MG63 (cell line): ENCODE measurements at places on chromosomes 16 and 17. TPM values are rescaled to one million over a fixed set of nuclear protein-coding genes. Genes with fewer than 3 reads are reported as not detected.
A peak's percentile ranks its signal among the peaks of the same experiment; 100 is the strongest.

The RPH3AL gene
- 0.64 and 2.3 TPM in 2 replicates for total RNA-seq

The C17orf113 gene
- 0.05 TPM in 1 of 2 replicates, not detected in the other for total RNA-seq

- peak; percentile 88 for DNase-seq
Measured at GRCh38 chr17:29591146-29591736, 1.7 kb upstream of the ANKRD13B start.

GRCh38 chr17:31842195-31843069 lies 16.6 kb downstream of the COPRS start:
- peak; percentile 77 for DNase-seq

DNA sequence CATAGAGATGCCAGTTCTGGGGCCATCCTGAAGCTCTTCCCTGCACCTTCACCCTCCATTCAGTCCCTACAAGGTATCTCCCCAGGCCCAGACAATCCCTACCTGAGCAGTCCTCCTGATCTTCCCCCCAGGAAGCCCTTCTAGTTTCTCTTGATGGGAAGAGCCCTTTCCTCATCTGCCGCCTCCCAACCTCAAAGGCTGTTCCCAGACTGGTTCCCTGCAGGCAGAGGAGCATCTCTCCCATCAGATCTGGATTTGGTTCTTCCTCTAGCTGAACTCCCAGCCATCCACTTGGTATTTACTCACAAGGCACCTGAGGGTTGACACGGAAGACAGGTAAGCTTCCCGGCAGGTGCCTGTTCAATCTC lies 24.6 kb upstream of the PHB1 start:
- no peak for DNase-seq

DNA sequence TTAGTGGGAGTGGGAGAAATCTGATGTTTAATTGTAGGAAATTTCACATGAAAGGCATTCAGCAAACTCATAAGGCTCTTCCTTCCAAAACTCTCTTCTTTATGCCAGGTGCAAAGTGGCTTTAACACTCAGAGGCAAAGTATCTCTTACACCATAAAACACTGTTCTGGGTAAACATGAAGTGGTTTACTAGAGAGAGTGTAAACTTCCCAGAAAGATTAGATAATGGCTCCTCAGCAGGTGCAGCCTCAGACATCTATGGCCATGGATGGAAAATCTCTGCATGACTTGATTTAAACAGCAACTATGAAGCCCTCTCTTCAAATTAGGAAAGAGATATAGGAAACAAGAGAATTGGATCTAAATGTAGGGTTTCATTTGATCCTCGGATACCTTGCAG lies 583.1 kb upstream of the SALL1 start:
- DNase-seq, result no peak

DNA sequence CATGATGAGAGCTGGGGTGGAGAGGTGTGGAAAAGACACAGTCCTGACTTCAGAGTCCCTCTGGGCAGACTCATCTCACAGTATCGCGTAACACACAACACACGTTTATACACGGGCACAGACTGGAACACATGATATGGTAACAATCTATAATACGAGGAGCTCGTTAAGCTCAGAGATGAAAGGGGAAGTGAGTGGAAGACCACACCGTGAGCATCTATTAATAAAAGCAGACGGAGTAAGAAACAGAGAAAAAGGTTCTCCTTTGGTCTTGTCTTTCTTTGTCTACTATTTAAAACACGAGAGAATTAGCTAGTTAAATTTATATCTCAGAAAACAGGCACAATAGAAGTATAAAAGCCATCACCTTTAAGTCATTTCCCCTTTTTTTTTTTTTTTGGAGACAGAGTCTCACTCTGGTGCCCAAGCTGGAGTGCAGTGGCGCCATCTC lies 13.5 kb downstream of the ANKRD11 start:
- DNase-seq, result no peak

GRCh38 chr17:63999680-64000531 lies 1.8 kb downstream of the PRR29 start:
- no peak for DNase-seq

DNA sequence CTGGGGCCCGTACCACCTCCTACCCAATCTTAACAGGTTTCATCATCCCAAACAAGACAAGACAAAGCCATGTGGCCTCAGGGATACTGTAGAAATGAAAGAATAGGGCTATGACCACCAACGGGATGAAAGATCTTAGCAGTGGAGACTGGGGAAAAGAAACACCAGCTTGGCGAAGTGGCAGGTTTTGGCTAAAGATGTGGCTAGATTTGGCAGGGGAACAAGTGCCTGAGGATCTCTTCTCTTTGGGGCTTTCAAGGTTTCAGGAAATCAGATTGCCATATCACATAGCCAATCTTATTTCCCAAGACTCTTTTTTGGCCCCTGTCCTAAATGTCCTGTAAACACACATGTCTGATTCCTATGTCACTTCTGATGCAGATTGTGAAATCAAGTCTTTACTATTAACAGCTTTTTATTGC lies 6.9 kb downstream of the KRT24 start:
- no peak for DNase-seq

DNA sequence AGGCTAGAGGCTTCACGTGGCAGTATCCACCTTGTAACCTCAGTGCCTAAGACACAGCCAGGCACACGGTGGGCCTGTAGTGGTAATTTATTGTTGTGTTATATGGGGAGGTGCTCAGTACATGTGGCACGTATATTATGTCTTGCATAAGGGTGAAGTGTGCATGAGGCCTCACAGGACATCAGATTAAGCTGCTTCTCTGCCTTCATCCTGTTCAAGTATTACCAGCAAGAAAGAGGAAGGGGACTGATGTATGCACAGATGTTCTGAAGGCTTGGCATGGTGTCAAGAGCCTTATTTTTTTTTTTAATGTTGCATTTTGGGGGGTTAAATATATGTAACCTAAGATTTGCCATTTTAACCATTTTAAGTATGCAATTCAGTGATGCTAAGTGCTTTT lies 71.6 kb downstream of the ABCC1 start:
- no peak for DNase-seq

DNA sequence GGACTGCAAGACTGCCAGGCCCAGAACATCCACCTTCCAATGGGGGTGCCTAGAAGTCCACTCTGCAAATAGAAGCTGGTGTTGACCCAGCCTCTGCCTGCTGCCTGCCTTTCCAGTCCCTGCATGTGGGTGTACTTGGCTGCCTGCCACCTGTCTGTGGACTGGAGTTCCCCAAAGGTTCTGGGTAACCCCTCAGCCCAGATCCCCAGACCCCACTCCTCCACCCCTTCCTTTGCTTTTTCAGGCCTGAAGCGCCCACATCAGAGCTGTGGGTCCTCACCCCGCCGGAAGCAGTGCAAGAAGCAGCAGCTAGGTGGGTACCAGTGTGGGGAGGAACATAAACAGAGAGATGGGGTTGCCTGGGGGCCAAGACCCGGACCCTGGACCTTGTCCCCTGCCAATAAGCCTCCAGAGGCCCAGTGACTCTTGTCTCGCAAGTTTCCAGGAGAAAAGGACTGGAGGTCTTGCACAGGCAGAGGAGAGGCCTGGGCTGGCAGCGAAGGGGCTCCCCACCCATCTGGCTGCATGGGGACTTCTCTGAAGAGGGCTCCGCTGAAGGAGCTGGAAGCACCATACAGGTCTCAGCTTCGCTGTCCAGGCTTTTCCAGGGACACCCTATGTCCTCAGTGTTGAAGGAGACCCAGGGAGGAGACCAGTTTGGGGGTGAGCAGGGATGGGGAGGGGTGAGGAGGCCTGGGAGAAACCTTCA lies 34.3 kb downstream of the NLRC5 start:
- DNase-seq, result no peak

GRCh38 chr16:11234884-11235702 lies 20.9 kb downstream of the SOCS1 start:
- no peak for DNase-seq
